Right ventricle myocardium superior (tissue), 1 donor: ENCODE measurements at places on chromosomes 12 and 14. TPM values are rescaled to one million over a fixed set of nuclear protein-coding genes. Genes with fewer than 3 reads are reported as not detected.

- DNase-seq, result no peak
Observed at GRCh38 chr12:75505706-75506312, 5.6 kb downstream of the KRR1 start.

DNA sequence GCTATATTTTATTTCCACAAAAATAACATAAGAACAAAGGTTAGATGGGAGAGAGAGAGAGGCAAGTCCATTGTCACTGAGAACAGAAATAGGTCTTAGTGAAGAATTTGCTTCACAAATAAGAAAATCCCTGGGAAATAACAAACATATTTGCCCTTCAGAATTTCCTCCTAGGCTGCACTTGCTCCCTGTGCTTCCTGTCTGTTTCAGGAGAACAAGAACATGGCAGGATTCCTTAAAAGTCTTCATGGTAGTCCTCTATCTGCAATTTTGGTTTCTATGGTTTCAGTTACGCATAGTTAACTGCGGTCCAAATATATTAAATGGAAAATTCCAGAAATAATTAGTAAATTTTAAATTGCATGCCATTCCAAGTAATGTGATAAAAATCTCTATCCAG, 34.1 kb downstream of the SENP1 start:
- no peak for DNase-seq

DNA sequence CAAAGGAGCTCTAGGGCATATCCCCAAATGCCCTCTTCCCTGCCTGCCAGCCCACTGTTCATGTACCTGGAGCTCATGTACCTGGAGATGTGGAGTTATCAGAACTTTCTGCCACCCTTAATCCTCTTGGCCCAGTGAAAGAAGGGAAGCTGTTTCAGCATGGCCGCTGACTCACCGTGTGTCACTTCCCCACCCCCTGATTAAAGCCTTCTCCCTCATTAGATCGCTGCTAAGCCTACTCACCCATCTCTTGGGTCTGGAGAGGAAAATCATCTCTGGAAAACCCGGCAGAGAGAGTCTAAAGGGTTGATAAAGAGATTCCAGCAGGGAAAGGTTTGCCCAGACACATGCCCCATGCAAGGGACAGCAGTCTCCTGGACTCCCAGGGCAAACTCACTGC, 4.5 kb upstream of the LTBP2 start:
- no peak for DNase-seq

GRCh38 chr12:77850129-77850528, 19.4 kb downstream of the NAV3 start:
- DNase-seq, result no peak

DNA sequence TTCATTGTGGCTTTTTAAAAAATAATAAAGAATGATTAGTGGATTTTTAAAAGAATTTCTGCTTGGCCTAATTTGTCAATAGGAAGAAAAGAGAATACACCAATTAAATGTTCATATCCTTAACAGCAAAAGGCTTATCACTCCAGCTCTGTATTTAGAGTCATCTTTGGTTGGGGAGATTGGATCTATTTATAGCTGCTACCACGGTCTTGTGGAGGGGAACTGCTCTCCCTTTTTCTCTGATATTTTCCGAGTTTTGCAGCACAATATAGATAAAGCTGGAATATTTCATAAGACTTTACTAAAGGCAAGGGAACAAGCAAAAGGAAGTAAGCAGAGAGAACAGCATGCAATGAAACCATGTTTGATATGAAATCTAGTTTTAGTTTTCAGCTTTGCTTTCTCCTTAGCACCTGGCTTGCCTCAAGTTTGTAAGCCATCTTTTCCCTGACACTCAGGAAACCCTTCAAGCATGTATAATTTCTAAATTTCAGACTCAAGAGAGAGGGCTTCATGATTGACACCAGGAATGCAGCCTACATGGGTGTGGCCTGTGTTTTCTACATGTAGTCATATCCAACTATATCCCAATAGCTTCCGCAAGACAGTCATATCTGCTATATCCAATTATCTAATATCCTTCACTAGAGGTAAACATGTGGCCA, 35.2 kb downstream of the BRMS1L start:
- DNase-seq, result no peak

DNA sequence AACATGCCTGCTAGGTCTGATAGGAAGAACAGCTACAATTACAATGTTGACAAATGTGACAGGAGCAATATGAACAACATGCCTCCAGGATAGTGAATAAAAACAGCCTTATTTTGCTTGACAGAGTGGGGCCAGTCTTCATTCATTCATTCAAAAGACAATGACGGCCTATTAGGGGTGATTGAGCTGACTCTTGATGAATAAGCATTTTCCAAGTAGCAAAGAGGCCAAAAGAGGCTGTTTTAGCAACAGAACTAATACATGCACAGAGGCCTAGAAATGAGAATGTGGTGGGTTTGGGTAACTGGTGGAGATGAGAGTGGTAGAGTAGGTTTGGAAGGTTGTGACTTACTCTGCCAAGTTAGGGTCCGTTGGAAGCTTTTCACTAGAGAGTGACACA, 138.3 kb downstream of the APAF1 start:
- no peak for DNase-seq

DNA sequence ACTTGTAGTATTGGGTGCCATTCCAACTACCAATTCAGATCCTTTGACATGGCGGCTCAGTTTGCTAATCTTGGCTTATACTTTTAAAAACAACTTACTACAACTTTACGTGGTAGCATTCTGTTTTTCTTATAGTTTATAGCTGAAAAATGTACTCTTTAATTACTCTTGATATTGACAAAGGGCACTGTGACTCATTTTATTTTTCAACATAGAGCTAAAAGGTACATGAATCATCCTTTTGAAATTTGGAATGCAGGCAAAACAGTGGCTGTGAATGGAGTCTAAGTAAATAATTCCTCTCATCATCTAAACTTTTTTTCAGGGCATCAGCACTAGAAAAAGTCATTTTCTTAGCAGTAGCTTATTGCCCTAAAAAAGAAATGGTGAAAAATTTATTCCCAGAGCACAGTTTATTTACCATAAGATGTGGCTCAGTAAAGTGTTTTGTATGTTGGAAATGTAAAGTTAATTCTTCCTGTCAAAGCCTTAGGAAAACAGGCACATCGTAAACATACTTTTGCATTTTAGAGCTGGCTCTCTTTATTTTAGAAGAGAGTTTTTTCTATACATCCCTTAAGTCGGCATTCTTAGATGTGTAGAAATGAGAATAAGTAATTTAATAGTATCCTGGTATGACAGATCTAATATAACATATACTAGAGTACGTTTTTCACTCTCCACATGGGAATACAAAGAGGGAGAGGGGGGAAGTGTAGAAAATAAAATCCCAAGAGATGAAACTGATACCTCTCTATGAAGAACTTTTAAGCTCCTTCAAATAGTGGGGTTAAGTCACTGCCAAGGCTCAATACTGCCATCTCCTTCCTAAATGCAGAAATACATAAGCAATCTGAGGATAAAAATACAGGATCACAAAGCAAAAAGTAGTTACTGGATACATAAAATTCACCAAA, 55.2 kb downstream of the SLC25A21 start:
- no peak for DNase-seq

DNA sequence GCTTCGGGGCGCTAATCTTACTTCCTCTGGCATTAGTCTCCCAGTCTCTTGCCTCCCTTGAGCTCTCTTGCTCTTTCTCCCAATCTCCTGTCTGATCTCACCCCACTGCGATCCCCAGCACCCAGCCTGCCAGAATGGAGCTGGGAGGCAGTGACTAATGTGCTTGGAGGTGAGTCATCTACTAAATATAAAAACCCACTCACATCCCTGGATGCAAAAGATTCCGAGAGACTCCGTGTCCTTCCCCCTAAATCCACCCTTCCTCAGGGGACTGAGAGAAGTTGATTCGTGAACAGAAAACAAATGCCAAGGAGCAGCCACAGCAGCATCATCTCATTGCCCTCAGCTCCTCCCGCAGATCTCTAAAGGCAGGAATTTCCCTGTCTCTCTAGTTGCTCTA, 45.7 kb upstream of the KCNA5 start:
- DNase-seq, result no peak

- no peak for DNase-seq
Observed at GRCh38 chr14:87615822-87616679, 376.9 kb downstream of the GALC start.

The LRR1 gene
- total RNA-seq, result 5.1 TPM

The BEST3 gene
- 0.48 TPM for total RNA-seq

GRCh38 chr14:42057111-42057510, 450.4 kb downstream of the LRFN5 start:
- DNase-seq, result no peak

GRCh38 chr12:31931796-31932715, 27.2 kb upstream of the RESF1 start:
- DNase-seq, result no peak

DNA sequence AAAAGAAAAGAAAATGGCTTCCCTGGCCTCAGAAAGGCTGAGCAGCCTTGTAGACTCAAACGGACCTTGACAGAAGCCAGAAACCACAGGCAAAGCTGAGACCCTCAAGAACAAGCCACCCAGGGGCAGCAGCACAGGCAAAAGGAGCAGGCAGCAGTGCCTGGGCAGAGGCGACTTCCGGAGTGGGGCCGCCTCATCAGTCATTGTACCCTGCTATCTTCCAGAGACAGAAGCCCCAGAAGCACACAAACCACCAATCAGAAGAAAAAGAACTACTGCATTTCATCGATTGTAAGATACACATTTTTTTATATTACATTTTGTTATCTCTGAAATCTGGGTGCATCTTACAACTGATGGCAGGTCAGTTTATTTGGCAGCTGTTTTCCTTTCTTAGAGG, 58.2 kb upstream of the ZFP36L1 start:
- no peak for DNase-seq
